ENCODE measurements at places on chromosomes 11 and 22.
A peak's percentile ranks its signal among the peaks of the same experiment; 100 is the strongest.

DNA sequence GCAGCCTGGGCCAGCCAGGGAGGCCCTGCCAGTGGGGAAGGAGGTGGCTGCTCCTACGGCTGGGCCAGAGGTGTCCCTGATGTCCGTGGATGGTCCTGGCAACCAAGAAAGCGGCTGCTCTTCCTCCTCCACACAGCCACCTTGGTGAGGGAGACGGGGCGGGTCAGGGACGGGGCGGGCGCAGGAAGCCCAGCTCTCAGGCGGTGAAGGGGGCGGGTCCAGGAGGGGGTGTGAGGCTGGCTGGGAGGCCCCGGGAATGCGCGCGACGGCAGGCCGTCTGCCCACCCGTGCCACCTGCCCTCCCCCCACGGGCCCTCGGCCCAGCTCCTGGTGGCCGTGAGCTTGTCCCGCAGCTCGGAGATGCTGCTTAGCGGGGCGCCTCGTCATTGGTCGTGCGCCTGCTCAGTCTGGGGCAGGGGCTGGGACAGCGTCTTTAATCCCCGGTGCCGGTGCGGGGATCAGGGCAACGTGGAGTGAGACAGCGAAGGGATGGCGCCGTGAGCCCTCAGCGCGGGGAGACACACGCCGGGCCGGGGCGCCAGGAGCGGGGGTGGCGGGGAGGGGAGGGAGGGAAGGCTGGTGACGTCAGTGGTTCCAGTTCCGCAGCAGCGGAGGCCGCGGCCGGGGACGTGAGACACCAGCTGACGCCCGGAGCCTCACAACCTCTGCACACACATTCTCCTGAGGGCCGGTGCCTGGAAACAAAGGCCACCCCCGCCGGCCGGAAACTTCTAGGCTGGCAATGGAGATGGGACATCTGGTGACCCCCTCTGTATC lies 6.7 kb upstream of the BRSK2 start:
- peak; percentile 14 for DNase-seq

- no peak for DNase-seq
These were observed 205.6 kb downstream of the ADAMTS15 start for GRCh38 chr11:130653838-130654636.

DNA sequence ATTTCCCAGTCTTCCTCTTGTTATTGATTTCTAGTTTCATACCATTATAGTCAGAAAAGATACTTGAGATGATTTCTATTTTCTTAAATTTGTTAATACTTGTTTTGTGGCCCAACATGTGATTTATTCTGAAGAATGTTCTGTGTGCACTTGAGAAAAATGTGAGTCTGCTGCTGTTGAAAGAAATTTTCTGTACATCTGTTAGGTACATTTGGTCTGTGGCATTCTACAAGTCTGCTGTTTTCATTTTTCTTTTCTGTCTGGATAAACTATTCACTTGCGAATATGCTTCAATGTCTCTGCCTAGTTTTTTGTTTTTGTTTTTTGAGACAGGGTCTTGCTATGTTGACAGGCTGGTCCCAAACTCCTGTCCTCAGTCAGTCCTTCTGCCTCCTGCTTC lies 26.4 kb upstream of the LUZP2 start:
- DNase-seq: no peak

- no peak for DNase-seq
These were observed 47.2 kb upstream of the MMP7 start for GRCh38 chr11:102577723-102578122.

GRCh38 chr11:35362521-35362980 lies 56.8 kb downstream of the SLC1A2 start:
- DNase-seq: no peak

DNA sequence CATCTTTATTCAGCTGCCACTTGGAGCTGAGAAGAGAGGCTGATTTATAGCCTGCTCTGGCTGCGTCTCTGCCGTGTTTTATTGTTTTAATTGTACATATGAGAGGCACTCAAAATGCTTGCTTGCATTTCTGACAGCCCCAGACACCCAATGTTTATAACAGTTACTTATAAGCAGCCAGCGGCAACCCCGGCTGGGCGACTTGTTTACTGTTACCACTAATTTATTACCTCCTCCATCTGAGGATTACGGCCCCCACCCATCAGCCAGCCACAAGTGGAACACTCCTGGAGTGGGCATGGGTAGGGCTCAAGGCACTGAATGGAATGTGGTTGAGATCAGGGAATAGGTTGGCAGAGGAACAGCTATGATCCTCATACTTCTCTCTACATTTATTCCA lies 61.2 kb downstream of the CLPB start:
- no peak for DNase-seq

DNA sequence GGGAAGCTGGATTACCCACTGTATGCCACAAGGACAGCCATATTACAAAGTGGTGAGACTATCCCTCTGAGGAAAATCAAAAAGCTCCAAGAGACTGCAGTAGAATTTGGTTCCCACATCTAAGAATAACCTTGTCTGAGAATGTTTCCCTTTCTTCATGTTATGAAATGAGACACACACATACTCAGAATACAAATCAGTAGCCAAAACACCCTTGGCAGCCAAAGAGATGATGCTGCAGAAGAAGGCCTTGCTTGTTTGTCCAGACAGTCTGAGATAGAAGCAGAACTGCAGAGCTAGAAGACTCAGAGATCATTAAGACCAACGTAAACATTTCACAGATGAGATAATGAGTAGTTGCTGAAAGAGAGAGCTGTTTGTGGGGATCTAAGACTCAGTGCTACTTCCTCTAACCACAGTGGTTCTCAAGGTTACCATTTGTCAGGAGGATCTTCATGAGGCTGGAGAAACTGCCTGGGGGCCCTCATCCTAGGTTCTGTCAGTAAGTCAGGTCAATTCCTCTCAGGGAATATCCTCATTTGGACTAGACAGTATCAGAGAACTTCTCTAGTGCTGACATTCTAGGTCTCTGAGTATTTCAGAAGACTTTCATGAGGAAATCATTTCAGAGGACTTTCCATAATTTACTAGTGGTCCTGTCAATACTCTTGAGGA lies 38.9 kb downstream of the RELT start:
- DNase-seq: no peak

GRCh38 chr11:116976941-116977570 lies 121.2 kb downstream of the SIK3 start:
- no peak for DNase-seq

GRCh38 chr11:13261591-13262061 lies 16.0 kb upstream of the BMAL1 start:
- DNase-seq: peak; percentile 97

DNA sequence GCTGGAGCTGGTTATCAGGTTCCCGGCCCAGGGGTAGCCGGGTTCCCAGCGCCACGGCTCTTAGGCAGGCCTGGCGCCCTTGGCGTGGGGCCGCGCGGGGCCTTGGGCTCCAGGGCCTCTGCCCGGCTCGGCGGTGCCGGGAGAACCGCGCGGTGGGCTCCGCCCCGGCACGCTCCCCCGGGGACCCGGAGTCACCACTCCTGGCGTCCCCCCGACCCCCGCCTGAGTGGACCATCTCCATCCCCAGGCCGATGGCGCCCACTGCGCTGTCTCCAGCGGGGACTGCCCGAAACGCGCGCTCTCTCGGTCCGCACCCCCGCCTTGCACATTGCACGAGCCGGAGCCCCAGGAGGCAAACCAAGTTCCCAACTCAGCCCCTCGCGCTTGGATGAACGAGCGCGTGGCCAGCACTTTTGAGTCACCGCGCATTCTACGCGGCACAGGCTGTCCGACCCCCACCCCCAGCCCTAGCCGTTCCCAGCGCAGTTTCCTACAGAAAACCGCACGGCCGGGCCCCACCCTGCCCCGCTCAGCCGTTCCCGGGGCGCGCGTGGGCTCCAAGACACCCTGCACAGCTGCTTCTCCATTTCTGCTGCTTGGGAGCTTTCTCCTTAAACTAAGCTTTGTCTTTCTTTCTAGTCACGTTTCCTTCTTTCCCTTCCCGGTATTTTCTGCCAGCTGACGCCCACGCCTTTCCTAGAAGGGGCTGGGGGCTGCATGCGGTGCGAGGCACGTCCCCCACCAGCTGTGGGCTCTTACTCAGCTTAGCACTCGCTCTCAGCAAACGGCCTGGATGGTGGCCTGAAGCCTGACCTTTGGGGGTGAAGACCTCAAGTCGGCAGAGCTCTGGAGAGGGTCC lies 650 bp upstream of the CHID1 start:
- DNase-seq: peak; percentile 30

DNA sequence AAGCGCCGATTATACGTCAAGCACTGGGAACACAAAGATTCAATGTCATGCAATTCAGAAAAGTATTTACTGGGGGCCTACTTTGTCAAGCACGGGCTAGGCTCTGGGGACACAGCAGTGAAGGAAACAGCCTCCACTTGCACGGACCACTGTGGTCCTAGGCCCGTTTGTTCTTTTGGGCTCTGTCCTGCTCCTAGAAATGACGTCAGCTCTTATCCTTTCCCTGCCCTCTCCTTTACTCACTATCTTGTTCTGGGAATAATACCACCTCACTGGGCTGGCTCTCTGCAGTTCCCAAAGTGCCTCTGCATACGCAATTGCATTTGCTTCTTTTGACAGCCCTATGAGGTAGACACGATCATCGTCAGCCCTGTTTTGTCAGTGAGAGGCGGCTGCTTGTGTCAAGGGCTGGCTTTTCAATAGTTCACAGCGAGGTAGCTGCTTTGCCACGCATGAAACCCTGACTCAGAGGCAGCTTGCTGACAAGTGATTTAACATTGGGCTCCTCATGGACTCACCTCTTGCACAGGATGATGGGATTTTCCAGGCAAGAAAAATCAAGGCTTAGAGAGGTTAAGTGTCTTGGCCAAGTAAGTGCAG lies 22.9 kb upstream of the IGSF22 start:
- no peak for DNase-seq

DNA sequence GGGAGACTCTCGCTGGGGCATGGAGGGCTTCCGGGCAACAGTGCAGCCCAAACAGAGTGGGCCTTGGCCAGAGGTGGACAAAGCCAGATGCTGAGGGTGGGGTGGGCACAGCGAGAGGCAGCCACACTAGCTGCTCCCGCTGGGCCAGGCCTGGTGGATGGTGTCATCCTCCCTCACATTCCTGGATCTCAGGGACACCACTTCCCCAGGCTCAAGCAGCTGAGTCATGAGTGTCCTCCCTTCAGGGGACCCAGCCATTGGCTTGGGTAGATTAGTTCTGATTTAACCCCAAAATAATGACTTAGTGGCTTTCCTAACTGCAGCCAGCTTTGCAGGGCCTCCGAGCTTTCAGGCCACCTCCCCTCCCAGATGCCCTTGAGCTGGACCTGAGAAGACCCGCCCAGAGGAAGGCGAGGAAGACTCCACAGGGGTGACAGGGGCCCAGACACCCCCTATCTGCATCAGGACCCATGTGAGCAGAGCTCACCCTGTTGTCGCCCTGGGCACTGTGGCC lies 25.9 kb upstream of the WNT7B start:
- DNase-seq: no peak

- DNase-seq: peak; percentile 93
These were observed 23.2 kb downstream of the MED15 start for GRCh38 chr22:20530368-20531153.

DNA sequence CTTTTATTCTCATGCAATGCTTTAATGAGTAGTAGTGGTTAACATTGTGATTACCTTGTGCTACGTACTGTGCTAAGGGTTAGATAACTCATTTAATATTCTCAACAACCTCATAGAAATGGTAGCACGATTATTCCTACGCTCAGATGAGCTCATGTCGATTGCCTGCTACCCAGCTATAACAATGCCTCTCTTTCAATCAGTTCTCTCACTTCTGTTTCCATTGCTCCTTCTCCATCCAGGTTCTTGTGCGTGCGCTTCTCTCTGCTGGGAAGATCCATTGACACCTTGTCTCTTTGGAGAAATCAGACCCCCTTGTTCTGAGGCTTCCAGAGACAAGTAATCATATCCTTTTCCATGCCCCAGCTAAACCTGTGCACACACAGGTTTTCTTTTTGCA lies 120.8 kb downstream of the NECTIN1 start:
- no peak for DNase-seq

GRCh38 chr11:75035256-75035655 lies 46.5 kb downstream of the NEU3 start:
- no peak for DNase-seq

- DNase-seq: no peak
These were observed 19.0 kb downstream of the CHST1 start for GRCh38 chr11:45646275-45646927.

DNA sequence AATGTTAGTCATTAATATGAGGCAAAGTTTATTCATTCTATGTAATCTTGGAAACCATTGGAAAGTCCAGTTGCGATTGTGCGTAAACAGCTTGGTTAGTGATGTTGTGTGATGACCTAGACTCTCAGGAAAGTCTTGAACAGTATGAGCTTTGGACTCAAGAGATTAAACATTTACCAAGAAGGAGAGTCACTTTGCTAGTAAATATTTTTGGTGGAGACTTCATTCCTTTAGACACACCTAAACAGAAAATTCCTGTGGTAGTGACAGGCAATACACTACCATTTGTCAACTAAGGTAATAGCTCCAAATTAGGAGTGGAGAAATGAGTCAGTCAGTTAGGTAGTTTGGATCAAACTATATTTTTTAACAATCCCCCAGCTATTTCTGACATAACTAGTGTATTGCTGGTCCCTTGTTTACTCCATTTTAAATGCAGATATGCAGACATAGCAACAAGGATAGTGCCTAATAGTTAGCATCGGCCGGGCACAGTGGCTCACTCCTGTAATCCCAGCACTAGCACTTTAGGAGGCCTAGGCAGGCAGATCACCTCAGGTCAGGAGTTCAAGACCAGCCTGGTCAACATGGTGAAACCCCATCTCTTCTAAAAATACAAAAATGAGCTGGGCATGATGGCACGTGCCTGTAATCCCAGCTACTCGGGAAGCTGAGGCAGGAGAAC lies 89.3 kb downstream of the ARHGAP42 start:
- peak; percentile 91 for DNase-seq

DNA sequence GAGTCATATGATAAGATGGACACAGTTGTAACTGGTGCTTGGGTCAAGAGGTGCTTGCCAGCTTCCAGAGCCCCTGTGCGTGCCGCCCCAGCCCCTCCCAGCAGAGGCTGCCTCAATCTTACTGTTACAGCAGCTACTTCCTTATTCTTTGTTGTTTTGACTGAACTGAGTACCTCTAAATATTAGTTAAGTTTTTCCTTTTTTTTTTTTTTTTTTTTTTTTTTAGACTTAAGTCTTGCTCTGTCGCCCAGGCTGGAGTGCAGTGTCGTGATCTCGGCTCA lies 8.8 kb downstream of the ZBED4 start:
- no peak for DNase-seq
